ENCODE measurements at places on chromosomes 6 and 20. TPM values are rescaled to one million over a fixed set of nuclear protein-coding genes. Genes with fewer than 3 reads are reported as not detected.

Gene RWDD2A
- 1.3 TPM for total RNA-seq

Gene RCAN2
- not detected for total RNA-seq

Gene BPI
- not detected for total RNA-seq

Gene LTB
- not detected for total RNA-seq

Gene CLIC5
- total RNA-seq, result not detected

Gene FNDC11
- under 0.01 TPM for total RNA-seq

Gene PMEPA1
- total RNA-seq, result 95.0 TPM

All from mammary epithelial cell (primary cell).